H9 (cell line): ENCODE measurements at places on chromosomes 12 and 14.

DNA sequence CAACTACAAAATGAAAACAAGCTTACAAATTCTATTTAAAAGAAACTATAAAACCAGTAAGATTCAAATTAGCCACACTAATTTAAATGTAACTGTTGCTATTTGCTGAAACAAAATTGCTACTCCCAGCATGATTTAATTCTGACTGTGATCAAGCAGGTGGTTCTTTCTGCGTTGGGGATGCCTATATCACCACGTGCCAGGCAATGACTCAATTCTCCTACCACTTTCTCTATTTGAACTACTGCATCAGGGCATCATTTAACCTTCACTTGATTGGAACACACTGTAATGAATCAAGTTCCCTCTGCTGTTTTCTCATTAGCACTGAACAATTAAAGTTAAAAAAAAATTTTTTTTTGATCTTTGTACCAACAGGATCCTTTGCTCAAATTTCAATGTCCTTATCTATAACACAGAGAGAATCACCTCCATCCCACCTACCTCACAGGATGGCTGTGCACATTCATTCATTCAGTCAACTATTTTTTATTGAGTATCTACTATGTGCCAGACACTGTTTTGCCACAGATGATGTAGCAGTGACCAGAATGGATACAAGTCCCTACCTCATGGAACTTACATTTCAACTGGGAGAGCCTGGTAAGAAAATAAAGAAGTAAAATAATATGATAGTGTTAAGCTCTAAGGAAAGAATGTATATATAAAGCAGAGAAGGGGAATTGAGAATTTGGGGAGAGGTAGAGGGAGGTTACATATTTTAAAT is 8.0 kb upstream of the ACTN1 start:
- peaks cover 3% of the 10 kb centered on the region; the same call in 1 of the 2 replicates for H3K4me1 ChIP-seq
- H3K27ac ChIP-seq, result no peak overlapping the region
- H3K36me3 ChIP-seq, result no peaks in the 10 kb centered on the region
- no peaks in the 10 kb centered on the region for H3K27me3 ChIP-seq
- no peak for DNase-seq
- H3K4me3 ChIP-seq, result no peak overlapping the region

DNA sequence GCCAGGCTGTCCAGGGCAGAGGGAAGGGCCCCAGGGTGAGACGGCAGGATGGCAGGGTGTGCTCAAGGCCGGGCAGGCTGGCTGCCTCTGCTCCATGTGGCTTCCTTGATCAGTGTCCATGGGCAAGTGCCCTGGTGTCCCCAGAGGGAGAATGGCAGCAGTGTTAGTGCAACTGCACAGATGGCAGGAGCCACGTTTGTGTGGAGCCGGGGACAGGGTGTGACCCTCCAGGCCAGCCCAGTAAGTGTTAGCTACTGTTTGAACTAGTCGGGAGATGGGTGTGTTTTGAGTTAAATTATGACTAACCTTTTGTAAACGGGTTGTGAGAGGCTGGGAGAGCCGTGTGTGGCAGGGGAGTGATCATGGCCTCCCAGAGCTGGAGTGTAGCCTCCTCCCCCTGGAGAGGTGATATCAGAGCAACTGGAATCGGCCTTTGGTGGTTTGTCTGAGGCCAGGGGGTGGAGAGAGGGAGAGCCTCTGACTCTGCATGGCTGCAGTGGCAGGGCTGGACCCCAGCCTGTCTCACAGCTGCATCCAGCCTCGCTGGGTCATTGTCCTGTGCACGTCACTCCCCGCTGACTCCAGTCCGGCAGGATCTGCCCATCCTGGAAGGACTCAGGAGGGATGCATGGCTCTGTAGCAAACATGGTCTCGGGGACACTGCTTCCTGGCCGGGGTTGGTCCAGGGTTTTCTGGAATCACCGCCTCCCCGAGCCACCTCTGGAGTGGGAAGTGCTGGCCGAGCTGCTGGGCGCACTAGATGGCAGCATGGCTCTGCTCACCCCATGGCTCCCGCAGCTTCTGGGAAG is 27.8 kb downstream of the AACS start:
- no peak overlapping the region for H3K4me3 ChIP-seq
- H3K27ac ChIP-seq, result no peak overlapping the region
- no peaks in the 10 kb centered on the region for H3K4me1 ChIP-seq
- peaks cover 3% of the 10 kb centered on the region; the same call in 1 of the 2 replicates for H3K36me3 ChIP-seq

DNA sequence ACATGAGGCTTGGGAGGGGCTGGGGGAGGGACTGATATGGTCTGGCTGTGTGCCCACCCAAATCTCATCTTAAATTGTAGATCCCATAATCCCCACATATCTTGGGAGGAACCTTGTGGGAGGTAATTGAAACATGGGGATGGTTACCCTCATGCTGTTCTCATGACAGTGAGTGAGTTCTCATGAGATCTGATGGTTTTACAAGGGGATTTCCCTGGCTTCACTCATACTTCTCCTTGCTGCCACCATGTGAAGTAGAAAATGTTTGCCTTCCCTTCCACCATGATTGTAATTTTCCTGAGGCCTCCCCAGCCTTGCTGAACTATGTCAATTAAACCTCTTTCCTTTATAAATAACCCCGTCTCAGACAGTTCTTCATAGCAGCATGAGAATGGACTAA is 362.9 kb downstream of the PCNX1 start:
- no peak overlapping the region for H3K27ac ChIP-seq
- H3K27me3 ChIP-seq, result no peaks in the 10 kb centered on the region
- H3K4me3 ChIP-seq, result no peak overlapping the region
- H3K36me3 ChIP-seq, result peaks cover 19% of the 10 kb centered on the region
- no peak for DNase-seq
- H3K4me1 ChIP-seq, result no peaks in the 10 kb centered on the region

DNA sequence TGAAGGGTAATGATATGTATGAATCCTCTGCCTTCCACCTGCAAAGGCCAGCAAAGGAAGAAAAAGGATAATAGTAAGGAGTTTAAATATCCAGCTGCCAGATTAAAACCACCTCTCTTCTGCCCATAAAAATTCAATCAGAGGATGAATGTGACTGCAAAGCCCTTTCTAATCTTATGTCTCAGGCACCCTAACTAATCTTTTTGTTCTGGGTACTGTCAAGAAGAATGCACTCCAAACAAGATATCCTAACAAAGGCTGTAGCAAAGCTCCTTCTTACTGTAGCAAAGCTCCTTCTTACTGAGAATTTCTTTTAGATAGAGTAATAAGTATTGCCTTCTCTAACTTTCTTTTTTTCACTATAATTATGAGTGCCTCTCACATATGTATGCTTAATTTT is 91.8 kb downstream of the ST8SIA1 start:
- H3K36me3 ChIP-seq, result no peaks in the 10 kb centered on the region
- no peak overlapping the region for H3K4me3 ChIP-seq
- no peaks in the 10 kb centered on the region; the same call in 1 of the 2 replicates for H3K4me1 ChIP-seq
- DNase-seq, result no peak
- H3K27ac ChIP-seq, result no peak overlapping the region

- peaks cover 3% of the 10 kb centered on the region; the same call in 1 of the 2 replicates for H3K27me3 ChIP-seq
- peak; percentile 31 for DNase-seq
- peaks cover 5% of the 10 kb centered on the region; the same call in 2 of the 3 replicates for H3K36me3 ChIP-seq
- no peak overlapping the region for H3K27ac ChIP-seq
Measured at GRCh38 chr14:56004786-56005185, 113.4 kb upstream of the PELI2 start.

- no peaks in the 10 kb centered on the region for H3K36me3 ChIP-seq
- H3K27me3 ChIP-seq, result no peaks in the 10 kb centered on the region
- no peak overlapping the region for H3K4me3 ChIP-seq
- no peaks in the 10 kb centered on the region for H3K4me1 ChIP-seq
Measured at GRCh38 chr12:85572956-85573355, 263.3 kb downstream of the RASSF9 start.

DNA sequence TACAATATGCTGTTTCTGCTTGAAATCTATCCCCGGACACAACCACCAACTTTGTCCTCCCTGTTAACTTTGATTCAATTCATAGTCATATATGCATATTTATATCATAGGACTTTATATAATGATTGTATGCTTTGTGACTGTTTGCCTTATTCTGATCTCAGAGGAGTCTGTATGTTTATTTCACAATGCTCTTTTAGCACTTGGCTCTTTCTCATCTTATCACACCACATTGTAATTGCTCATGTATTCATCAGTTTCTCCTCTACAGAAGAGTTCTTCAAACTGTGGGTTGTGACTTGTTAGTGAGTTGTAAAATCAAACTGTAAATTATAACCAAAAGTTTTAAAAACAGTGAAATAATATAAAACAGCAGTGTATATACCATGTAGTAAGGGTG is 21.7 kb upstream of the PPM1A start:
- no peaks in the 10 kb centered on the region for H3K4me1 ChIP-seq
- peaks cover under 1% of the 10 kb centered on the region; the same call in 1 of the 3 replicates for H3K36me3 ChIP-seq
- no peak overlapping the region for H3K4me3 ChIP-seq
- H3K27ac ChIP-seq, result no peak overlapping the region
- DNase-seq, result no peak
- H3K27me3 ChIP-seq, result no peaks in the 10 kb centered on the region

DNA sequence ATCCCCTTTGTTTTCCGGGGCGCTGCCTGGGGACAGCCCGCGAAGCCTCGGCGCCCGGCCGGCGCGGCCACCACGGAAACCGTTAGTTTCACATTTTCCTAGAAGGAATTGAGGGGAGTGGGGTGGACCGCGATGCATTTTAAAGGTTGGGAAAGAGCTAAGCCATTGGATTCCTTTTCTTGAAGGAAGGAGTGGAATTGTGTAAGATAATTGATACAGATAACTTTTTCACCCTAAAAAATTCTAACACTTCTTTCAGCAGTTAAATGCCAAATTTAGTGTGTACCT is 137.1 kb downstream of the MON2 start:
- no peaks in the 10 kb centered on the region for H3K27me3 ChIP-seq
- H3K36me3 ChIP-seq, result no peaks in the 10 kb centered on the region
- peak overlapping the region; percentile 73 for H3K4me3 ChIP-seq
- no peaks in the 10 kb centered on the region for H3K4me1 ChIP-seq
- peak overlapping the region; percentile 81 for H3K27ac ChIP-seq

GRCh38 chr12:18277196-18277595 is 15.9 kb downstream of the PIK3C2G start:
- no peak overlapping the region for H3K4me3 ChIP-seq
- no peak overlapping the region for H3K27ac ChIP-seq
- no peaks in the 10 kb centered on the region; the same call in 1 of the 2 replicates for H3K4me1 ChIP-seq
- no peaks in the 10 kb centered on the region; the same call in 1 of the 2 replicates for H3K36me3 ChIP-seq
- no peak for DNase-seq

GRCh38 chr12:87943023-87943422 is 86.2 kb downstream of the C12orf50 start:
- no peak for DNase-seq
- H3K27me3 ChIP-seq, result no peaks in the 10 kb centered on the region
- H3K36me3 ChIP-seq, result no peaks in the 10 kb centered on the region
- no peak overlapping the region for H3K27ac ChIP-seq

DNA sequence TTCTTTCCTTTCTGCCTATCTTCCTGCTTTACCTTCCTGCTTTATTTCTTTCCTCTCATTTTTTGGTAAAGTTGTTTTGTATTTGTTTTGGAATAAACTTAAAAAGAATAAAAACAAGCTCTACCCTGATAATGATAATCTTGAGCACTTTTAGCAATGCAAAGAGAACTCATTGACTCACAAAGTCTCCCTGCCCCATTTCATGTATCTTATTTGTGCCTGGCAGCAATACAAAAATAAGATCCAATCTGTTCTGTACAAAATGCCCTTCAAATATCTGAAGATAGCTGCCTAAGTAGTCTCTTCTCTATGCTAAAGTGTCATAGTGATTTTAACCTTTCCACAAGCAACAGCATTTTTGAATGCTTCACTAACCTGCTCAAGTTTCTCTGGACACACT is 31.1 kb upstream of the ETNK1 start:
- DNase-seq, result no peak
- no peaks in the 10 kb centered on the region for H3K27me3 ChIP-seq
- no peak overlapping the region for H3K27ac ChIP-seq

GRCh38 chr12:81811061-81811777 is 52.1 kb upstream of the PPFIA2 start:
- no peak overlapping the region for H3K27ac ChIP-seq
- H3K4me1 ChIP-seq, result peaks cover 3% of the 10 kb centered on the region; the same call in 1 of the 2 replicates
- no peak overlapping the region for H3K4me3 ChIP-seq
- H3K36me3 ChIP-seq, result peaks cover 5% of the 10 kb centered on the region
- peak; percentile 45 for DNase-seq
